ENCODE measurements at places on chromosomes 16 and 17.

DNA sequence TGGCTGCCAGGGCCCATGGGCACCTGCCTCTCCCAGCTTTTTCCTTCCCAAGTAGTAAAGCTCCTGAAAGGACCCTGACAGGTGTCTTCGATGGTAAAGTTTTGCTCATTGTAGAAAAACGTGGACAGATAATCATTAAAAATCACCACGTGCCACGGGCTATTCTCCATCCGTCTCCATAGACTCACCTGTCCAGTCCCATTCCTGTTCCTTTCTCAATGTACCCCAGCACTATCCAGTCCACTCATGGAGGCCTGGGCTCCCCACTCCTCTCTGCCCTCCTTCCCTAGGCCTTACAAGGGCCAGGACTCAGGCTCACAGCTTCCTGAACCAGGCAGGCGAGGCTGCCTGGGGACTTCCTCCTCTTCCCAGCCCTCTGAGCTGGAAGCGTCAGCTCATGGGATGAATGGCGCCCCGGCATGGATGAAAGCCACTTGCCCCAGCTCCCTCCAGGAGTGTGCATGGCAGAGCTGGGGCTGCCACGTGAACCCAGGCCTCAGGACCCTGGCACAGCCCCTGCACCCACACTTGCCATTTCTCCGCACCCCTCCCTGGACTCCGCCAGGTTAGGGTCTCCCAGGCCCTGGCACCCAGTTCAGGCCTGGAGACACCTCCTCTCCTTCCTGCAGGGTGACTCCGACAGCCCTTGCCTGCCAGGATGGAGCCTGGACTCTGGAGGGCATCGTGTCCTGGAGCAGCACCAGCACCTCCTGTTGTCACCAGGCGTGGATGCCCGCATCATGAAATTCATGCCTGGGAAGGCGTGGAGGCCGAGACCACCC, 8.8 kb downstream of the CTRB1 start:
- no peak overlapping the region for H3K27ac ChIP-seq
- H3K4me1 ChIP-seq = peaks cover 3% of the 10 kb centered on the region
- H3K4me3 ChIP-seq = no peak overlapping the region
- DNase-seq = no peak

- no peak overlapping the region for H3K4me3 ChIP-seq
- H3K27ac ChIP-seq = peak overlapping the region; percentile 29
- no peak for DNase-seq
- peaks cover 4% of the 10 kb centered on the region for H3K4me1 ChIP-seq
- no peaks in the 10 kb centered on the region for H3K36me3 ChIP-seq
- no peaks in the 10 kb centered on the region for H3K27me3 ChIP-seq
These were observed 195.9 kb upstream of the TBX2 start for GRCh38 chr17:61203671-61204131.

DNA sequence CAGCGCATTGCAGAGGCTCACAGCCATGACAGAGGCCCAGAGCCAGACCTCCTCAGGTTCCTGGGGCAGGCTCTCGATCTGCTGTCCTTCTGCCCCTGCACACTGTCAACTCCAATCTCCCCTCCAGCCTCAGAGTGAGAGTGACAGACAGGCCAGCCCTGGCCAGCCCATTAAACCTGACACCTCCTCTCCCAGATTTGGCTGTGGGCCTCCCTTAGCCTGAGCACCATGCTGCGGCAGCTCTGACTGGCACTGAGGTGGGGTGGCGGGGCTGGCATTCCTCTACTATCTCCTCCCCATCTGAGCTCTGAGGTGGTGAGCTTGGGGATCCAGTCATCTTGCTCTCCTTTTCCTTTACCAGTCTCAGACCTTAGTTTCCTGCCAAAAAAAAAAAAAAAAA, 15.5 kb upstream of the C1QL1 start:
- H3K4me3 ChIP-seq = no peak overlapping the region
- DNase-seq = no peak
- no peaks in the 10 kb centered on the region for H3K36me3 ChIP-seq
- no peak overlapping the region for H3K27ac ChIP-seq
- H3K27me3 ChIP-seq = peaks cover 3% of the 10 kb centered on the region

GRCh38 chr16:49620869-49621240, 235.1 kb downstream of the ZNF423 start:
- DNase-seq = no peak
- H3K4me3 ChIP-seq = no peak overlapping the region
- peak overlapping the region; percentile 47 for H3K27ac ChIP-seq

DNA sequence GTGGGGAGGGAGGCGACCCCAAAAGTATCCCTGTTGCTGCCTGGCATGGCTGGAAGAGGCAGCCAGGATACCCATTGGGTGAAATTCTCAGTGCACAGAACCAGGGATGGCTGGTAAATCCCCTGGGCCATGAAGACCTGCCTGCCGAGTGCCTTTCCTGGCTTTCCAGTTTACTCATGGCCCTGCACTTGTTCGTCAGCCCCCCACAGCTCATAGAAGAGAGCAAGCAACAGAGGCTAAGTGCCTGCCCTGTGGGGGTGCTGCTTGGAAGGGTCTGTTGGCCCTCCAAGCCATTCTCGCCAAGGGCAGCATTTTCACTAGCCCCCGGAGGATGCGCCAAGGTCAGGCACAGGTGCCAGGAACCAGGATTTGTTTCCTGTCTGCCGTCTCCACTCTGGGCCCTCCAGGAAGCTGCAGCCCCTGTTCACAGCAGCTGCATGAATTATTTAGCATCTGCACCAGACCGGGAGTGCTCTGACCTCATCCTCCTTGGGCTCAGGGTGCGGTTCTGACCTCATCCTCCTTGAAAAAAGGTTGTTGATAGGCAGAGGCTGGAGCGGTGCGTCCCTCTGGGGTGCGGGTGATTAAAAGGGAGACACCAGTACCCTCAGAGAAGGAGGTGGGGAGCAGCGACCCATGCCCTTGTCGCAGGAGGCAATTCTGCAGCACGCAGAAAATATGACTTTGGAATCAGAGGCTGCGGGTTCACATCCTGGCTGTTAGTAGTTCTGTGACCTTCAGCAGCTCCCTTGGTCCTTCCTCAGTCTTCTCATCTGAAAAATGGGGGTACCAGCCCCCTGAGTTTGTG, 14.2 kb upstream of the CD300A start:
- no peaks in the 10 kb centered on the region for H3K27me3 ChIP-seq
- no peak for DNase-seq
- H3K4me1 ChIP-seq = peaks cover 50% of the 10 kb centered on the region
- H3K4me3 ChIP-seq = no peak overlapping the region
- H3K27ac ChIP-seq = no peak overlapping the region

DNA sequence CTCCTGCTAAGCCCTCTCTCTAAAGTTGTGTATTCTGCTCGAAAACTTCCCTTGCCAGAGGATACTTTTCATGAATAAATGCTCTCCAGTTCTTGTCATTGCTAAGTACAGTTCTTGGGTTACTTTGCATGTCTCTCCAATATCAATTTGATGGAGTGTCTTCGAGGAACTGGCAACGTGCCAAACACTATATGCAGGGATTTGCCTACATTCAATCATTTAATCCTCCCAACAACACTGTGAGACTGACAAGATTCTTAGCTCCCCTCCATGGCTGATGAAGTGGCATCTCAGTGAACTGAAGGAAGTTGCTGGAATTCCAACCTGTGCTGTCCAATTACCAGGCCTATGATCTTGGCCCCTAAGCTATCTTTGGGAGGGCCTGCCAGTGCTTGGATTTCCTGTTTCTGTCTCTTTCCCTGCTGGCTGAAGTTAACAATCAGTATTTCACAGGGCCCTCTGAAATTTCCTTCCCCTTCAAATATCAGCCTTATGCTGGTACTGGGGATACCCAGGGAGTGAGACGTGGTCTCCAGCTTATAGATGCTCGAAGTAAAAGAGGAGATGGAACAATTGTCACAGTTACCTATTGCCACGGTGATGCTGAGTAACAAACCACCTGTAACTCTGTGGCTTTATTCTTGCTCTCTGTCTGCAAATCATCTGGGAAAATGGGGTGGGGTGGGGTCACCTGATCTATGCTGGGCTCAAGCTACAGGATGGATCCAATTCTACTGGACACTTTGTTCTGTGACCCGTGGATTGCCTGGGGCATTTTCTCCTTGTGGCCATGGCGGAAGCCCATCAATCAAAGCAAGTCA, 19.4 kb upstream of the CRISPLD2 start:
- H3K27ac ChIP-seq = no peak overlapping the region
- no peak for DNase-seq
- no peak overlapping the region for H3K4me3 ChIP-seq

Data from spinal cord (tissue), 10 donors.